ENCODE measurements at places on chromosomes 5 and 9.

GRCh38 chr9:131349881-131350563, 43.9 kb upstream of the PRRC2B start:
- no peak for DNase-seq

GRCh38 chr9:135565141-135565628, 3.6 kb downstream of the PAEP start:
- DNase-seq, result no peak

- no peak for DNase-seq
Measured at GRCh38 chr9:113992276-113992951, 85.7 kb downstream of the AMBP start.

- no peak for DNase-seq
Measured at GRCh38 chr5:13956471-13956870, 12.0 kb upstream of the DNAH5 start.

DNA sequence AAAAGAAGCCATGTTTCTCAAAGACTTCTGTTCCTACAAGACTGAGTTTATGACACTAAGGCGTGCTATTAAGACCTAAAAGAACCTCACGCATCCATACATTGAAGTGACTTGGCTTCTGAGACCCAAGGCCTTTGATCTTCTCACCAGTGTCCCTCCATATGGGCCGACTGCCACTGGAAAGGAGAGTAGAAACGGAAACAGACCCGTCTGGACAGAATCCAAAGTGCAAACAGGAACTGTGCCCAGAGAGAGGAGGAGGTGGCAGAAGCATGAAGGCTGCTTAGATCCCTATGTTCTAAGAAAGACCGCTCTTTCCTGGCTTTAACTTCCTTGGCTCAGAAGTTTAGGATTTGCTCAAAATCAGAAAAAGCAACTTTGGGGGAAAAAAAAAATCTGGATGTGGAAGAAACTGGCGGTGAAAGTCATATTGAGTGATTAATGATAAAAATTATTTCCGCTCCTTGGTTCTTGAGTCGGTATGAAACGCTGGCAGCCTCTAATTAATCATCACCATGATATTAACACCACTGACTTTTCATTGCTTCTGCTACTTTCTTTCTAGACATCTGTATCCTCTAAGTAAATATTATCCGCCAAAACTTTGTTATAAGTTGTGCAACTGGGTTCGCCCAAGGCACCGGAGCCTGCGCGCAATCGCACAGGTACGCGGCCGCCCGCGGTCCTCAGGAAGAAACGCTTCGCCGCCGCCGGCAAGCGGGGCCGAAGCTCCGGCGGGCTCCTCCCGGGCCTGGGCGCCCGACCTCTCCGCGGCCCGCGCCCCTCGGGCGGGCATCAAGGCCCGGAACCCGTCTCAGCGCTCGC, 726 bp downstream of the DAP start:
- DNase-seq, result peak; percentile 66

DNA sequence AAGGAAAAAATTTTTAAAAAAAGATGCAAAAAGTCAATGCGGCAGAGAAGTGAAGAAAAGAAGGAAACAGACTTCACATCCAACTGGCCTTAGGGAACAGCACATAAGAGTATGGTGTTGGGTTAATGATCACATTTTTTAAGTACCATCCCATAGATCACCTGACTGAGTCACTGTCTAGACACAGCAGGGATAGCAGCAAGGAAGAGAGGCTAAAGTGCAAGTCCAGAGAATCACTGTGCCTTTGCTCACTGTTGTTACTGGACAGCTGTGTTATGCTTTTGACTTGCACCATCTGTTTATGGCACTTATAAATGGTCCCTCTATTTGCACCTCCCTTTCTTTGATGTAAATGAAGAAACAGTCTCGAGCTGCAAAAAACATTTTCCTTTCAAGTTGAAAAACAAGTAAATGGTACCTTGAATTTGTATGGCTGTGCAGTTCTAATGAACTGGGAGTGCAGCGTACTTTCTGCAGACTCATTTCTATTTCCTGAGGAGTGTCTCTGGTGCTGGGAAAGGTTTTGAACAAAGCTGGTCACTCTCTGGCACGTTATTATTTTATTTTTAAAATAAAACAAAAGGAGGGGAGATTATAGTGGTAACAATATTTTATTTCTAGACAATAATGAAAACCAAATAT, 84.2 kb downstream of the TRPM6 start:
- DNase-seq, result no peak

DNA sequence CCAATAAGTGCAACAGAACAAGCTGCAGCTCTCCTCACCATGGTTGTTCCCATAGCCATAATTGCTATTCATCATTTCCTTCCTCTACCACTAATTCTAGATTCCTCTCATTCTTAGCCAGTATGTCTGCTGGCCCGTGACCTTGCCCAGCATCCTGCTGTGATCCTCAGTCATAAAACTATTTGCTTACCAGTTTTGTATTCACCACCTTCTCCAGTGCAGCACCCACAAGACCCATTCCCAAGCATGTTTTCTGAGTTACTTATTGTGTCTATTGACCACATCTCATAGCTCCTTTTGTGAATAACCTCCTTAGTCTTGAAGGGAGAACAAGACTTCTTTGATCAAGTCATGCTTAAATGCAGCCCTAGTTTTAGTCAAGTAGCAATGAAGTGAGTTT, 488.0 kb upstream of the CTNND2 start:
- DNase-seq, result no peak
